ENCODE measurements at places on chromosomes 3 and 15.

GRCh38 chr3:194468086-194468485, 18.7 kb downstream of the ATP13A3 start:
- DNase-seq: no peak

- no peak for DNase-seq
These were observed 32.4 kb downstream of the FAM43A start for GRCh38 chr3:194718079-194718478.

GRCh38 chr15:44500555-44500954, 36.4 kb upstream of the EIF3J start:
- DNase-seq: no peak

DNA sequence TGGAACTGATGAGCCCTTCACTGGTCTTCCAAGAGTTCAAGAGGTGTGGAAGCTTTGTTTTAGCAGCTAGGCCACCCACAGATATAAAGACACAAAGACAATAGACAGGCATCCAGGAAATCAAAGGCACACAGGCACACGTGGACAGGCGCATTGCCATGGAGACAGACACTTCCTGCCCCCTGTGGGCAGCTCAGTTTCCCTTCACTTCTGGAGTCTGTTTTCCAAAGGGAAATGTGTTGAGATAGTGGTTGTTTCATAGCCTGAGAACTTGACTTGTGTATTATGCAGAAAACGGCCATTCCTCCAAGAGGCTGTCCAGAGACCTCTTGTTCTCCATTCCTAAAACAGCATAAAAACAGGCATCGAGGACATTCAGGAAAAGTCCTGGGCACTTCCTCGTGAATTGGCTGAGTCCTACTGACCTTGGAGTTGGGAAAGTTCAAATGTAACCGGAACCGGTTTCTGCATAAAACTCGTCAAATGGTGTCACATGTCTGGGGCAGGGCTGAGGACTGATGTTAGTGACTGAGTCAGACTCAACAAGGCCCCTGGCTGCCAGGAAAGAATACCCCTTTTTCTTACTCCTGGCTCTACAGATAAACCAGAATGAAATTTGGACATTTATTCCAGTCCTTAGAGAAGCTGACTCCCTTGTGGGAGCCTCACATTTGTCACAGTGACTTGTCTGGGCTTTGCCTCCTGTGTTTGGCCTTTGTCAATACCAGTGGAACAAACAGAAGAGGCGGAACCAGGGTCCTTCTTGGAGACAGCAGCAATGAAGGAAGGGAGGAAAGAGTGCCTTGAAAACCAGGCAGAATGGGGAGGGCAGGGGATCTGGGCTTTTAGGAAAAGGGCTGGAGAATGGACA, 1.3 kb downstream of the ALPK3 start:
- peak; percentile 36 for DNase-seq

DNA sequence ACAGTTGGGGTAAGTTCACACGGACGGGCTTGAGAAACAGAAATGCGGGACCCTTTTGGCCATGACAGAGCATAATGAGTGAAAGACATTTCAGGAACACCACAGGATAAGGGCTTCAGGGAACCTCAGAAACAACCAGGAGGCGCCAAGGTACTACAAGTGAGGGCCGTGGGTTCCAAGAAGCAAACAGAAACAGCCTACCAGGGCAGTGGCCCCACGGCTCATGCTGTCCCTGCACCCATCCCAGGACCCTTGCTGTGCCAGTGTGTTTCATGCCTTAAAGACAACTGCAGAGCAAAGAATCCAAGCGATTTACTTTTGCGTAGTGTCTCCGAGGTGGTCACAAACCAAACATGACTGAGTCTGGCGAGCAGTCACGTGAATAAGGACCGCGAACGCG, 54.0 kb downstream of the RUBCN start:
- no peak for DNase-seq

DNA sequence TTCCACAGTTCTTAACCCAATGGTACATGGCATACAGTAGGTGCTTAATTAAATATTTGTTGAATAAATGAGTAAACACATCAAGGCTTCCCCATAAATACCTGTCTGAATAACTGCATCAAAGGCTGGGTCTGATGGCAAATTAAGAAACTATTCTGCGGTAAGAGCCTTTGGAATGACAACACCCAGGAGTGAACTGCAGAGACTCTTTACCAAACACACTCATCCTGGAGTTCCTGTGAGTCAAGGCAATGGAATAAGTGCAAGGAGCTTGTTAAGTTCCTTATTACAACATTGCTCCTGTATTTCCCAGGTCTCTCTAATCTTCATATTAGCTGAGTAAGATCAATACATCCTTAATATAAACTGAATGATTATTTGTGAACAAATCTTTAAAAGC, 119.9 kb upstream of the STT3B start:
- DNase-seq: no peak

Measured in NCI-H146 (cell line).